ENCODE measurements at places on chromosomes 7 and 10.

DNA sequence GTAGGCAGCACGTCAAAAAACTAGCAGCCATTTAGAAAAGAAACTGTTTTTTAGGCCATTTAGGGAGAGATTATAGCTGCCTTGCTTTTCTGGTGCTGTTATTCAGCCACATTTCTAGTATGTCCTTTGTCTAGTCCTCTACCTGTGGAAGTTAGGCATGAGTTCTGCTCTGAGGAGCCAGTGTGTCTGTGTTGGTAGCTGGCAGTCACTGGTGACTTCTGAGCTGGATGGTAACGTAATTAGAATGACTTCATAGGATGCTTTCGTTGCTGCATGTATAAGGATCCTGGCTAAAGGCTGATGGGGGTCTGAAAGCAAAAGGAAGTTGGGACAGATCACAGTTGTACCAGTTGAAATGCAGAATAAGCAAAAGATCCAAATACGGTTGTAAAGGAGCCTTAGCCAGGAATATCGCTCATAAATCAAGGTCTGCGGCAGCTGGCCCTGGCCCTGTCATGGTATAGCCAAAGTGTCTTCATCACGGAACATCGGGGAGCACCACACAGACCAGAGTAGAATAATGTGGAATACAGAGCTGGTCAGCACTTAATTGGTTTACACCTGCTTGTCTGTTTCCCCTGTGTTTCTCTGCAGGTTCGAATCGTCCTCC lies 226.7 kb downstream of the EXOC4 start:
- no peak for DNase-seq

GRCh38 chr7:72437061-72437585 lies 25.0 kb upstream of the CALN1 start:
- no peak for DNase-seq

GRCh38 chr10:35927990-35928488 lies 285.9 kb upstream of the FZD8 start:
- peak; percentile 24 for DNase-seq

DNA sequence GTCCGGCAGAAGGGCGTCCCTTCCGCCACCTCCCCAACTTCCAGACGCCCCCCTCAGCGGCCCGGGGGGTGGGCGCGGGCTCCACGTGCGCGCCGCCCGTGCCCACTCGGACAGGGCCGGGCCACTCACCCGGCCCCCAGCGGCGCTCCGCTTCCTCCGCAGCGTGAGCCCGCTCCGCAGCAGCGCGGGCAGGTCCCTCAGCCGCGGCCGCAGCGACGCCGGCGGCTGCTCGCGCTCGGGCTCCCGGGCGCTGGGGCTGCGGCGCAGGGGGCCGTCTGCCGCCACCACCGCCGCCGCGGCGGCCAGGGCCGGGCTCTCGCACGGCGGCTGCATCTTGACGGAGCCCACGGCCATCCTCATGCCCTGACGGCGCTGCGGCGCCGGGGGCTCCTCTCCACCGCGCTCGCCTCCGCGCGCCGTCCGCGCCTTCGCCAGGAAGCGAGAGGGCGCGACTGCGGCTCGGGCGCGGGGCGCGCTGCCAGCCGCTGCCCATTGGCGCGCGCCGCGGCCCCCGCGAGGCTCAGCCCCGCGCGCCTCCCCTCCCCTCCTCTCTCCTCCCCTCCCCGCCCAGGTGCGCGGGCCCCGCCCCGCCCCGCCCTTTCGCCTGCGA lies at the start of gene RAPGEF5:
Gene RAPGEF5 (minus strand): TSS at position 454 of the 610 bp plus-strand sequence. CDS start 94 bp downstream, at position 360.
- peak; percentile 66 for DNase-seq

DNA sequence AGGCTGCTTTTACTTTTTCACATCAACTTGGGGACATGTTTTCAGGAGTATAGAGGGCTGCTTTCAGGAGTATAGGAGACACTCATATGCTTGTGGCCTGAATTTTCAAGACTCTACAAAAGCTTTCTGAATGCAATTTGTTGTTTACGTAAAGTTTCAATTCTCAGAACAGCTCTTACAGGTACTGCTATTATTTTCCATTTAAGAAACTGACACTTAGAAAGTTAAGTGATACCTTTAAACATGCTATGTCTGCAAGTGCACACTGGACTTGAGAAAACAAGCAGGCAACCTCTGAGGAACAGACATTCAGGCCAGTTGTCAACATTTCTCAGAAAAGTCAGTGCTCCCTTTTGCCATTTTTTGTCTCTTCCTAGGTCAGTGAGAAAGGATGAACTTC lies 70.0 kb upstream of the PHYHIPL start:
- DNase-seq = no peak

- peak; percentile 34 for DNase-seq
These were observed 55.1 kb upstream of the AASS start for GRCh38 chr7:122199171-122199570.
